T1000 (cell line): ENCODE measurements at places on chromosomes 1 and 21.

DNA sequence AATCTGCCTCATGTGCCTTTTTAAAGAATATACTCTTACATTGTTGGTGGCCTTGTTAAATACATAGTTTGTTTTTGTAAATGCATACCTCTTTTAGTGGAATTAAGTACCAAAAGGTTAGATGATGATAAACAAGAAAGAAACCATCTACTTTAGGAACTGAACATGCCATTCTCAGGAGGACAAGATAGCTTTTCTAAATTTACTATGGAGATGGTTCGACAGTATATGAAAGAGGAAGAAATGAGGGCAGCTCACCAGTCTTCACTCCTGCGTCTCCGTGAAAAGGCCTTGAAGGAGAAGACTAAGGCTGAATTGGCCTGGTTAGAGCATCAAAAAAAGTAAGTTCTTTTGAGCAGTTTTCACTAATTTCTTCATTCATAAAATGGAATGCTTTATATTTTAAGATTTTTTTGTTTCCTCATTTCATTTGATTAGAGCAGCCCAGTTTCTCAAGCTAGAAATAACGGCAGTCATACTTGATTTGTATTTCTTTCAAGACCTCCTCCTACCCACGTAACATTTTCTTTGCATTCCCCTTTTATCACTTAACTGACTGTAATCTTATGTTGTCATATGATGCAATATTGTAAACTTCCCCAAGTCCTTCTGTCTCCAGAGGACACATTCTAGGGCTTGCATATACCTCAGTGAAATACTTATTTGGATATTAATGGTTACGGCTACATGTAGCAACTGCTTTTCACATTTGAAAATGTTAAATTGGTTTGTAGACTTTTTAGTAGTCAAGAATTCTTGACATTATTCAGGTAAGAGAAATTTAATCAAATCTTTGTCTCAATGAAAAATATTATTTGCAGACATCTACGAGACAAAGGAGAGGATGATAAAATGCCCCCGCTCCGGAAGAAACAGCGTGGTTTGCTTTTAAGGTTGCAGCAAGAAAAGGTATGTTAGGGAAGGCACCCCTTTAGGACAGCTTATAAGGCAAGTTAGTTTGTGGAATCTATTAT lies 99.3 kb downstream of the CEP350 start:
- no peak for DNase-seq

DNA sequence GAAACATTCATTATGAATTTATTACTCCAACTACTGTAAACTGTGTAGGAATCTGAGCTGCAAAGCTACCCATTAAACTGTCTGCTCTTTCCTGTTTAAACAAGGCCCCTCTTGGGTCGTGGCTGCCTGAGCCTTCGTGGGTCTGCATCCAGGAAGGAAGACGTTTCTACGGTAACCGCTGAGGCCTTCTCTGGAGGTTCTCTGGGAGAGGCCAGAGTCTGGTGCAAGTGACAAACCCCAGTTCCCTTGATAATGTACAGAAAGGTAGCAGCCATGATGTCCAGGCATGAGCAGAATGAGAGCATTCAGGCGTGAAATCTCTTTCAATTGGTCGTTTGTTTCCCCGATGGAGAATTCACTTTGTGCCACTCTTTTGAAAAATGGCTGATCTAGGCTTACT lies 350.2 kb downstream of the PLPP3 start:
- DNase-seq, result no peak

DNA sequence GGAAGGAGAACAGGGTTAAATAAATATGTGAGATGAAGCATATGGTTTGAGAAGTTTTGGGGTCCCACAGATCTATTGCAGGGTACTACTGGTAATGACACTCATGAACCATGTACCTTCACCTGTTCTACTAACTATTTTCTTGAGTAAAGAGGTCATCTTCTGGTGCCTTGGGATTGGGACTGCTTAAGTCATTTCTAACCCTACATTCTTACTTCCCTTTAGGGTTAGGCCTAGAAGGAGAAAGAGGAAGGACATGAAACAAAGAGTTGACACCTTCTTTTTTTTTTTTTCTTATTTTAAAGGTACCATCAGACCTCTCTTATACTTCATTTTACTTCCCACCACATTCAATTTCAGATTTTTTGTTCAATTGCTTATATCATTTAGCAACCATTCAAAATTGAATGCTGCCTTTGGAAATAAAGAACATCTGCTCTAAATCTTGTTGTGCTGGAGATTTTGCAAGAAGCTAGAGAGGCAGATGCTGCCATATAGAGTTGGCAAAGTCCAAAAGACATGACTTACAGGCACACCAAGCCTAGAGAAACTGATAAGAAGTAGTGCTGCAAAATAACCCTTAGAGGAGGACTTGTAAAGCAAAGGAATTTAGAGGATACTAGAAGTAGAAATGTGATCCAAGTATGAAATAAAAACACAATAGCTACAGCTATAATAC lies 374.4 kb upstream of the ST6GALNAC5 start:
- no peak for DNase-seq

DNA sequence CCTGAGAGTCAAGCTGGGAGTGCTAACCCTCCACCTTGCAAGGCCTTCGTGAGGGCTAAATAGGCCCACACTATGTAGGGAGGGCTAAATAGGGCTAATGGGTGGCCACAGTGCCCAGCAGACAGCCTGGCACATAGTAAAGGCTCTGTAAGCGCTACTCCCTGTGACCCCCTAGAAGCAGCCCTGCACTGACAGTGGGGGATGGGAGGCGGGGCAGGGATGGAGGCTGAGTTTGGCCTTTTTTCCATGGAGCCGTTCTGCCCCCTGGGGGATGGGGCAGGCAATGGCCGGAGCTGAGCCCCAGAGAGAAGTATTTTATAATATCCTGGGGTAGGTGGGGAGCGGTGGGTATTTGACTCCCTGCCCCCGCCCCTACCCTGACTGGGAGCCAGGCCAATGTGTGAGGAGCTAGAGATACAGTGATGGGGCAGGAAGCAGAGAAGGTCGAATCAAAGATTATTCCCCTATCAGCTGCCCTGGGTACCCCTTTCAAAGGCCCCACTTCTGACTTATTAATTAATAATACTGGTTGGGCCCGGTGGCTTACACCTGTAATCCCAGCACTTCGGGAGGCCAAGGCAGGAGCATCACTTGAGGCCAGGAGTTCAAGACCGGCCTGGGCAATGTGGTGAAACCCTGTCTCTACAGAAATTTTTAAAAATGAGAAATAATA lies 42.3 kb downstream of the LACTBL1 start:
- no peak for DNase-seq

DNA sequence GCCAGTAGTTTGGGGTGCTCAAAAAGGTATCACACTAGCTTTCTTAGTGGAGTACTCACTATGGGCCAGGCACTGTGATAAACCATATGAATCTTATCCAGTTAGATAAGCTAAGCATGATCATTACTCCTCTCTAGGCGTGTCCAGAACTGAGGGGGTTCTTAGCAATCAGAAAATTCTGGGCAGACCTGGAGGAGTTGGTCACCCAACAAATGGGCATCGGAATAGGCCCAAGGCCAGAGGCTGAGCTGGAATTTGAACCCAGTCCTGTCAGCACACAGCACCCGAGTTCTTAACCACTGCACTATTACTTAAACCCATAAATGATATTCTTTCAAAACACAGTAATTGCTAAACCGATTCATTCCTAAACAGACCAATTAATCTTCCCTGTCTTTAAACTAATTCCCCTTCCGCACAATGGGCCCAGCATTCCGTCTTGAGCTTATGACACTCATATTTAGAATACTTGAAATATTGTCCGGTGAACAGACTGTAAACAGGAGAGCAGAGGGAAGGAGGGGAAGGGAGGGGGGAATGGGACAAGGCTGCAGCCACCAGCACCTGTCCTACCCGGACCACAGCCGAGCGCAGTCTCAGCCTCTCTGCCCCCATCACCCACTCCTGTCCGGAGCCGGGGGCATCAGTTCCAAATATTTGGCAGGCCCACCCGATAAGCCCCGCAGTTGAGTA lies 113.0 kb upstream of the GADD45A start:
- no peak for DNase-seq

DNA sequence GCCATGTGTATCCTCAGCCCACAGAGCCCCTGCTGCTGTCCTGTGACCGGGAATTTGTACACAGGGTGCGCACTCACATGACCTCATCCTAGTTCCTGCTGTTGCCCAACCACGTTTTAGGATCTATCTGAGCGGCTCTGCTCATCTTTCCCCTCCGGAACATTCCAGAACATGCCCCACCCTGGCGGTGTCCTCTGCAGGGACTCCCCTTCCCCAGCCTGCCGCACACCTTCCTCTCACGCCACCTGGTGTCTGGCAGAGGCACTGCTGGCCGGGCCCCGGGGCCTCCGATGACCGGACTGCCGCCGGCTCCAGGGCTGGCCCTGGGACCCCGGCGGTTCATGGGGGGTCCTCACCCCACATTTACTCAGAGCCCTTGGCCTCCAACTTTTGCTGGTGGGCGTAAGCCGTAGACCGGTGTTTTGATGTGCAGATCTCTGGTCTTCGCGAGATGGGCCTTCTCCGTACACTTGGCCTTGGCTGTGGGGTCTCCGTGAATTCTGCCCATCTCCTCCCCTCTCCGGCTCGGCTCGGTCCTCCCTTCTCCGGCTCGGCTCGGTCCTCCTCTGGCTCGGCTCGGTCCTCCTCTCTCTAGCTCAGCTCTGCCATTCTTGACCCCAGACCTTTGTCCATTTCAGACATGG lies 29.5 kb downstream of the ARHGEF16 start:
- DNase-seq, result no peak

DNA sequence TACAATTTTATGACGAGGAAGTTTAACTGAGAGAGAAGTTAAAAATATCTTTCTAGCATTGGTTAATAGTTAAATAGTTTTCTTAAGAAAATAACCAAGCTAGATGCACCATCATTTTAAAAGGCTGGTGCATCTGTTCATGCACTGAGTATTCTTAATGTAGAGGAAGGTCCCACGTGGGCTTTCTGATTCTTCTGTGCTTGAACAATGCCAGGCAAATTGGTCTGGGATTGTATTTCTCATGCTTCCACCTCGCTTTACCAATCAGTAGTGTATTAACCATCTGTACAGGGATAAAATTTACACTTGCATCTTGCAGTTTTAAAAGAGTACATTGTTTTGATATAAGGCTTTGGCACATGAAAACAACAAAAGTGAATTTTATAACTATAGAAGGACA lies 47.4 kb upstream of the MTF2 start:
- DNase-seq, result no peak

GRCh38 chr1:159802111-159802510 lies at the start of gene FCRL6:
FCRL6 (plus strand) TSS chr1:159802360; CDS start chr1:159802425, 65 bp downstream.
- no peak for DNase-seq

GRCh38 chr21:16590186-16590585 lies 860.4 kb downstream of the USP25 start:
- DNase-seq, result no peak

DNA sequence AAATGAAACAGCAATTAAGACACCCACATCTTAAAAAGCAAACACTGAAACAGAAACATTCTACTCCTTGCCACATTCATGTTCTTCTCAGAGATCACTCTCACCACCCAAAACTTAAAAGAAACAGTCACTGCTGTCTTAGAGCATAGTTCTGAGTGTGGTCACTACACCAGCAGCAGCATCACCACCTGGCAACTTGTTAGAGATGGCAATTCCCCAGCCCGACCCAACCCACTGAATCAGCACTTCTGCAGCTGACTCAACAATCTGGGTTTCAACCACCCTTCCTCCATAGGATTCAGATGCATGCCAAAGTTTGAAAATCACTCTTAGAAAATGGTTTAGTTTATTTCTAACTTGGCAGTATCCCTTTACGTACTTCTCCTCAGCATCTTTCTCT lies 126.1 kb downstream of the CDC42BPA start:
- peak; percentile 10 for DNase-seq

GRCh38 chr1:80392529-80392928 lies 1386.0 kb upstream of the ADGRL4 start:
- DNase-seq, result no peak

- no peak for DNase-seq
Observed at GRCh38 chr1:212987702-212988322, 27.9 kb downstream of the ANGEL2 start.

GRCh38 chr1:237858992-237859391 lies 31.7 kb downstream of the ZP4 start:
- no peak for DNase-seq

DNA sequence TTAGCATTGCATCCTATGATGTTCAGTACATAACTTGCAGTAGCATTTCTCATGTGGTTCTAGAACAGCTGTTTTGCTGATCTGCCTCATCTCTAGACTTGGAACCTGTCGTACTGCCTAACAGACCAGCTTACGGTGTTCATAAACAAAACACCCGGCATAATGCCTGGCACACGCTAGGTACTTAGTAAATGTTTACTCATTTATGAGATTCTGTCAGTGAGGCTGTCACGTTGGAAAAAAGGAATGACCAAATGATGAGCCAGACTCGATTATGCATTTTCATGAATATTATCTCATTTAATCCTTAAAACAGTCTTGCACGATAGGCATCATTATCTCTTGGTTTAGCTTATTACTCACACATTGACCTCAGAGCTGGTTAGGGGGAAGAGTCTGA lies 46.4 kb downstream of the CACHD1 start:
- no peak for DNase-seq

DNA sequence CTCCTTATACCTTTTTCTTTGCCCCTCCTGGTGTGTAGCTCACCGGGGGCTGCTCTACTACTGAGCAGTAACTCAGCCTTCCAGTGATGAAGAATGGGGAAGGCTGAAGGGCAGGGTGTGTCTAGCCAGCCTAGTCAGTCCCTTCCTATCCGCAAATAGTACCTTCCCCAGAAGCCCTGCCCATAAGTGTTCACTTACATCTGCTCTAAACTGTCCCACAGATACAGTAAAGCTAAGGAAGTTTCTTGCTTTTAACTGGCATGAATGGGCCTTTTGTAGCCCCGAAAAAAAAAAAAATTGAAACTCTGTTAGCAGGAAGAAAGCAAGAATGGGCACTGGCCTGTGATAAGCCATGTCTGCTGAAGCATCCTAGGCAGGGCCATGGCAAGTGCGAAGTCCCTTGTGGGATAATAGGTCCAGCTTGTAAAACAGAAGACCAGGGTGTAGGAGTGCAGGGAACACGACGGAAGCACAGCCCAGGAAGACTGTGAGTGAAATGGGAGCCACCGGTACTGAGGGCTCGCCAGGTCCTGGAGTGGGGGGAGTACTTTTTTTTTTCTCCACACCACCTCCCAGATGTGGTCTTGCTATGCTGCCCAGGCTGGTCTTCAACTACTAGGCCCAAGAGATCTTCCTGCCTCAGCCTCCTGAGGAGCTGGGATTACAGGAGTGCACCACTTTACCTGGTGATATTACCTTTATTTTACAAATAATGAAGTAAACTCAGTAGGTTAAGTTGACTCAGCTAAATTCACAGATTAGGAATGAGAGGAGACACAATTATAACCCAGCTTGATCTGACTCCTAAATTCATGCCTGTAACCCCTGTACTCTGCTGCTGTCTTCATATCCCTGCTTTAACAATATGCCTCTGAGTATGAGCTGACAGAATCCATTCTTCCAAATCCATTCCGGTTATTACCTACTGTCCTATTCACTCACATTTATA lies 347.5 kb downstream of the SMYD3 start:
- no peak for DNase-seq

DNA sequence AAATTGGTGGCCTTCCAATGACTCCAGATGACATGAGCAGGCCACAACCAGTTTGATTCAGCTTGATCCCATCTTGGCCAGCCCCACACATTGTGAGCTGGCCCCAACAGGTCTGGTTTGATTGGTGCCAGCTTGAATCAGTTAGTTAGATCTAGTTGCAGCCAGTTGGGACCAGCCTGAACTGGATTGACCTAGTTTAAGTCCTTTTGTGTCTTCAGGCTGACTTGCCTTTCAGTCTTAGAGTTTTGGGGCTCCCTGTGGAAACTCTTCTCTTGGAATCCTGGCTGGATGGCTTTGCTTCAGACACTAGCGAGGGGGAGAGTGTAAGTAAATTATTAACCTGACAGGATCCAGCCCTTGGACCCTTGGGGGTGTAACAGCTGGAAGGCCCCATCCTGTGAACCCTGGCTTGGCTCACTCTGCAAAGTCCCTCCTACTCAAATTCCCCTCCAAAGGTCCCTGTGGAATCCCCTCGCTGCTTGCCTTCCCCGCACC lies 36.2 kb upstream of the POU3F1 start:
- DNase-seq, result no peak
